ENCODE measurements at places on chromosomes 13 and 19. TPM values are rescaled to one million over a fixed set of nuclear protein-coding genes. Genes with fewer than 3 reads are reported as not detected.

HSH2D gene
- total RNA-seq = 0.49 TPM

CLIP3 gene
- total RNA-seq = 3.6 TPM

IGFL2 gene
- total RNA-seq = not detected

RYR1 gene
- 0.81 TPM for total RNA-seq

ELAVL3 gene
- total RNA-seq = 0.35 TPM

ZNF728 gene
- 2.8 TPM for total RNA-seq

PODNL1 gene
- 2.5 TPM for total RNA-seq

CADM4 gene
- total RNA-seq = 9.7 TPM

SRRM5 gene
- total RNA-seq = 0.16 TPM

All from Right ventricle myocardium inferior (tissue), 1 donor.